ENCODE measurements at places on chromosomes 3 and 15.

- no peak for DNase-seq
These were observed 6.5 kb downstream of the DAG1 start for GRCh38 chr3:49476563-49476962.

DNA sequence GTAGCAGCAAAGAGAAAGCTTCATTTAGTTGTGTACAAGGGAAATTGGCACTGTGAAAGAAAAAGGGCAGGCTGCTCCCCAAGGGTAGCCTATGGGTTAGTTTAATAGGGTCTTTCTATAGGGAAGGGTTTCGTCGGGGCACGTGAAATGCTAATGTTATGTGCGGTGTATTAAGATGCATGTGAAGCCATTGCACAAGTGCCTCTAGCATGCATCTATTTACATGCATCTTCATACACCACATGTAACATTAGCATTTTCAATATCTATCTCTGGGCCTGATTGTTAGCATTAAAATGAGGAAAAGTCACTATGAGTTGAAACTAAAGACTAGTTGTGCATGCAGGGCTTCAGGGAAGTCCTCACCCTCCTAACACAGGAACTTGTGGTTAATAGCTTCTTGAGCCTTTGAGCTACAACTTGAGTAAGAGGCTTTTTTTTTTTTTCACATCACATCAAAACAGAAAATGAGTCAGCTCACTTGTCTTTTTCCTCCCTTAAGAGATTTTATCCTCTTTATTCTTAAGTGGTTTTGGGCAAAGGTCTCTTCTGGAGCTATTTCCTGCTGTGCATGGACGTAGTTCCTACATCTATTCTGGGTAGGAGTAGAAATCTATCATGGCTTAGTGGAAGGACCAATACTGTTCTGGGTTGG, 613.4 kb downstream of the ZPLD1 start:
- no peak for DNase-seq

- DNase-seq = no peak
These were observed 11.0 kb downstream of the PLIN1 start for GRCh38 chr15:89668171-89668570.

DNA sequence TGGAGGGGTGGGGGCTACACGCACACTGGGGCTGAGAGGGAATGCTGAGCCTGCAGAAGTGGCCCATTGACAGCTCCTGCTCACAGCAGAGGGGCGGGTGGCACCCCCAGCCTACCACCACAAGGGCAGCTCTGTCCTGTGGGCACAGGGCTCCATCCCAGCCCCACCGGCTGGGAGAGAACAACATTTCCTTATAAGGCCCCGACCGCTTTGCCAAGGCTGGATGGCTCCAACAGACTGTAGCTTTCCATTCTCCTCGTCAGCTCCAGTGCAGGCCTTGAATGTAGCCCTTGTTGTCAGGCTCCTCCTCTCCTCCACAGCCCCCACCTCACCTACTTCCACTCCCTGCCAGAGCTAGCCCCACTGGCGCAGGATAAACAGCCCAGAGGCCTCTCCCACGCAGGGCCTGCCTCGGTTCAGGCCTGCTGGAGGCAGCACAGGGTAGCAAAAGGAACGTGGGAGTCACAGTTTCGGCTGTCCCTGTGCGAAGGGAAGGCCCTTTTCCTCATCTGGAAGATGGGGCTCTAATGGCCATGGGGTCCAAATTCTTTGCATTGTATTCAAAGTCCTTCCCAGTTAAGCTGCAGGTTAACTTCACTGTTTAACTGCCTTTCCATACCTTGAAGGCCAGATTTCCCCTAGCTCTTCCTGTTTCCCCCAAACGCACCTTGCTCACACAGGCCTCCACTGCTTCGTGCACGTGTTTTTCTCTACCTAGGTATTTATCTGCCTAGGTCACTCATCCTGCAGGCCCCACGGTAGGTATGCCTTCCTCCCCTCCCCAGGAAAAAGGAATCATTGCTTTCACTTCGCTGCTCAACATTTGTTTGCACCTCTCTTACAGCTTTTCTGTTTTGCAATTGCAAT, 101.6 kb upstream of the LPP start:
- DNase-seq = no peak

DNA sequence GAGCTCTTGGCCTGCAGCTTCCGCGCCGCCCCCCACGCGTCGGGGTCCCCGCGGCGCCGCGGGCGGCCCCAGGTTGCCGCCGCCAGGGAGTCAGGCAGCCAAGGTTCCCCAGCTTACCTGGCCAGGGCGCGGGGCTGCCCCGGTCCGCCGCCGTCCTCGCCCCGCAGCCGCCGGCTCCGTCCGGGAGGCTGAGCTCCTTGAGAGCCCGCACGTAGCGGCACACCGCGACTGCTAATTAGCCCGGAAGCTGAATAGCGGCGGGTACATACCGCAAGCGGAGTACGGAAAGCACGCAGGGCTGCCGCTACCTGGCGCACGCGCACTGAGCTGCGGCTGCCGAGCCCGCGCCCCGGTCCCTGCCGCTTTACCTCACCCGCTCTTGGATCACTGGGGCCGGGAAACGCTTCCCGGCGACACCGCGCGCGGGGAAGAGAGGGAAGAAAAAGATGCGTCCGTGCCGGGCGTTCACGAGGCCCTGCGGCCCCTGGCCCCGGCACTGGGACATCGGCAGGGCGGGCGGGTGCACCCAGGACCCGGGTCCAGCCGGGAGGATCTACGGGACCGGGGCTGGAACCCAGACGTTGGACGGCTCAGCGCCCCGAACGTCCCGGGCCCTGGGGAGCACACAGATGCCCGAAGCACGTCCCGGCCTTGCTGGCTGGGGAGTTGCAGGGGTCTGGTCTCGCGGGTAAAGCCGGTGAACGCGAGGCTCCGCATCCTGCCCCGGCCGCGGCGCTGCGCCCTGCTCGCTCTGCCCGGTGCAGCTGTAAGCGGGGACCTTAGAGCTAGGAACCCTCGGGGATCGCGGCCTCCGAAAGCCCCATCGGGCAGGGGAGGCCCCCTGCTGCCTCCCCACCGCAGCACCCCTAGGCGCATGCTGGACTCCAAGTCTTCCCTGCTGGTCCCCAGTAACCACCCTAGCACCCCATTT, at the start of gene GOLGA8B:
TSS of gene GOLGA8B (minus strand) at position 253 of the 931 bp plus-strand sequence. CDS start 47,739 bp downstream, outside the sequence.
- DNase-seq = peak; percentile 78

- no peak for DNase-seq
These were observed 4.8 kb downstream of the SRGAP3 start for GRCh38 chr3:9244495-9245183.

DNA sequence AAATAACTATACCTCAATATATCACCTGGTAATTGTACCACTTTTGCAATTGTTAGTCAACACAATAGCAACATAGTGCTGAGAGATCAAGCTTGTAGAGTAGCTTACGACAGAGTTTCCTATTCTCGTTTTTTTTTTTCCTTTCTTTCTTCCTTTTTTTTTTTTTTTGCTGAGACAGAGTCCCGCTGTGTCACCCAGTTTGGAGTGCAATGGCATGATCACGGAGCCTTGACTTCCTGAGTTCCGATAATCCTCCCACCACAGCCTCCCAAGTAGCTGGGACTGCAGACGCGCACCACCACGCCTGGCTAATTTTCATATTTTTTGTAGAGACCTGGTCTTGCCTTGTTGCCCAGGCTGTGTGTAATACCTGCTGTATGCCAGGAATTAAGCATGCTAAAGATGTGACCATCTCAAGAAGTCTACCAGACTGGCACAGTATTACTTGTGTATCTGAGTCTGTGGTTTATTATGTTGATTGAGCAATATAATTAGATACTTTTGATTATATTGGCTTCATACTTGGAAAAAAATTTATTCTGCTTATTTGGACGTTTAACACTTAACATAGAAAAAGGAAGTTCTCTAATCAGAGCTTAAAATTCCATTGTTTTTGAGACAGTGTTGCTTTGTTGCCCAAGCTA, 3.0 kb downstream of the SELENOT start:
- no peak for DNase-seq

- peak; percentile 75 for DNase-seq
These were observed 5.2 kb upstream of the WNT7A start for GRCh38 chr3:13884851-13885703.

DNA sequence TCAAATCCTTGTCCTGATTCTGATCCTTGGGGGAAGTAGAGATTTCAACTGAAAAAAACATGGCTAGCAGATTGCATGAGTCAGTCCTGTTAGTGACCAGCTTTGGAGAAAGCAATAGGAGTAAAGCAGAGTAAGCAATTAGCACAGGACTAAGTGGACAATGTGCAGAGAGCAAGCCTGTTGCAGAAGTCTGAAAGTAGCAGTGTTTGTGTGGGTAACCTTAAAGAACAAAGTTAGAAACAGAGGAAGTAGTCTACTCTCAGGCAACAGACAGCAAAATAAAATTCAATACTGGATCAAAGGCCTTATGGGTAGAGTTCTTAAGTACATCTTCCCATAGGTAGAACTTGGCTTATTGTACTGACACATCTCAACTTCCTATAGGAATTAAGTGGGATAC, 916.8 kb downstream of the CADM2 start:
- no peak for DNase-seq

- no peak for DNase-seq
These were observed 273.0 kb upstream of the COL8A1 start for GRCh38 chr3:99365396-99365795.

- DNase-seq = no peak
These were observed 74.0 kb downstream of the POLR2M start for GRCh38 chr15:57780471-57780870.

GRCh38 chr3:14522129-14522691, 17.9 kb downstream of the GRIP2 start:
- no peak for DNase-seq

DNA sequence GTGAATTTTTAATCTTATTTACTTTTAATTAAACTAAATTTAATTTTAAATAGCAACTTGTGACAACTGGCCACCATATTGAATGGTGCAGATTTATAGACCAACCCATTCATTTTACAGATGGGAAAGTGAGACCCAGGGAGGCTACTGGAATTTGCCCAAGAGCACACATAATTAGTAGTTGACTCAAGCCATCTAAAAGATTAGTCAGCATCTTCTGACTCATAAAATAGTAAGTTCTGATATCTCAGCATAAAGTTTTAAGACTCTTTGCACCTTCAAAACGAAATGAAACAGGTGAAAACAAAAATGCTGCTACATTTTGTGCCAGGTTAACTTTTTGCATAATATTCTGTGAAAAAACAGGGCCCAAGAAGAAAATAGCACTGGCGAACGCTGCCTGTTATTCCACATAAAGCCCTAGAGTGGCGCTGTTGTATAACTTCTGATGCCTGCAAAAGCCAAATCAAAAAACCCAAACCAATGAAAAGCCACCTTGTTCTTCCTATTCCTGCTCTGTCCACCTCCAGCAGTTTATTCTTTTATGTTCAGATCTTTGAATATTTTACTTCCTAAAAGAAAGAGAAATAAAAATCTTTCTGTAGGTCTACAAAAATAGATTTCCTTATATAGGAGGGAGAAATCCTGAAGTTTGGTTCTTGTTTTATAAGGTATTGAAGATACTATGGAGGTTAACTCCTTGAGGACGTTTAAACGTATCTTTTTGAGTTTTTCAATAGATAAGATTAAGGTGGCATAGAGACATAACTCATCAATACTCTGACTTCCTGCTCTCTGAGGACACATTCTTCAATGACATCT, 62.8 kb downstream of the OTOL1 start:
- DNase-seq = no peak

DNA sequence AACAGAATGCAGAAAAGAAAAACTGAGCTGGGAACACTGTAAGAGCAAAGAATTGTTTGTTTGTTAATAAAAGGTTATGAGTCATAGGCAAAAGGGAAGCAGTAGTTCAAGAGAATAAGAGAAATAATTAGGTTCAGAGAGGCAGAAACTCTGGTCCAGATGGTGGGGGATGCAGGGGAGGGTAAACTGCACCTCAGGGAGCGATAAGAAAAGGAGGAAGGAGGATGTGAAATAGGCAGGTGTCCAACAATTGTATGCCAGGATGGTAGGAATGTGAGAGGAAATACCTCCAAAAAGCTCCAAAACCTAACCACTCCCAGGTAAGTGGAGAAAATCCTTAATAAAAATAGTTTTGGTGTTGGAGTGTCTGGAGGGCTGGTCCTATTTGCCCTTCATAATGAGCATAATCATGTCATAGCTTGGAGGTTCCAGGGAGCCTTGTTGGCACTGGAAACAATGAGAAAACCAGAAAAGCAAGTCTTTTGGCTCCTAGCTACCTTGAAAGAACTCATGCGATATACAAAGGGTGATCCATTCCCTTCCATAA, 405.4 kb upstream of the TBL1XR1 start:
- no peak for DNase-seq

GRCh38 chr15:40891810-40892446, 2.3 kb upstream of the VPS18 start:
- DNase-seq = no peak

GRCh38 chr15:93417631-93418030, 328.6 kb upstream of the RGMA start:
- DNase-seq = no peak

DNA sequence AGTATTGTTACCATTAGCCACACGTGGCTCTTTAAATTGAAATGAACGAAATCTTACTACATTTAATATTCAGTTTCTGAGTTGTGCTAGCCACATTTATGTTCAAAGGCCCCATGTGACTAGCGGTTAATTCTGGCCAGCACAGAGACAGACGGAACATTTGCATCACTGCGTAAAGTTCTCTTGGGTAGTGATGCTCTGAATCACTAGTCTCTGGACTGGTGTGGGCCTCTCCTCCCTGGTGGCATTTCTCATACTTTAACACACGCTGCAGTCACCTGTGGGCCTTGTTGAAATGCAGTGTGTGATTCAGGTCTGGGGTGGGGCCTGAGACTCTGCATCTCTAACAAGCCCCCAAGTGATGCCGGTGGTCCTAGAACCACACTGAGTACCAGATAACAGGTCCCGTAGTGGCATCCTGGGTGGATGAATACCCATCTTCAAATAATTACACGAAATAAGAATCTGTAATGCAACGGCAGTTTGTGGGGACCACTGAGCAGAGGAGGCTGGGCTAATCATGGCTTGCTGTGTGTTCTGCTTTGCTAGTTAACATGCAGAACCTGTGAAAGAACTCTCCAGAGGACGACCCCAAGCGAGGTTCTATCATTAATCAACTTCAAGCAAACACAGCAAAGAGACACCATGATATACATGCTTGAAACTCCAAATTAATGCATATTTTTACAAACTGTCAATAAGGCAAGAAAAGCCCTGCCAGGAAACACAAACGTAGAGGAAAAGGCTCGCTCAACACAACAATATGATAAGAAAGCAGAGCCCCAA, 623.8 kb downstream of the FOXP1 start:
- DNase-seq = no peak

DNA sequence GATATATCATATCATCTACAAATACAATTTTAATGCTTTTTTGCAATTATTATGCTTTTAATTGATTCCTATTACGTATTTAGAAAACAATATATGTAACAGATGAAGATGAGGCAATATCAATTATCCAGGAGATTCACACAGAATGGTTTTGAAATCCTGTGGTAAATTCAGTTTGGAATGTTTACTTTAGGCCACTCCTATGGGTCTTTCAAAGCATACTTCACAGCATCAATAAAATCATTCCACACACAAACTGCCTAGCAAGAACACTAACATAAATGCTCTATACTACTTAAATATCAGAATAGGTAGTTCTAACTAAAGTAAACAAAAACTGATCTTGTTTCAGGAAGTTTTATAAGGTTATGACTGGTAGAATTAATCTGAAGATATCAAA, 90.5 kb downstream of the FAM227B start:
- DNase-seq = no peak
